ENCODE measurements at places on chromosomes 7 and 10.
A peak's percentile ranks its signal among the peaks of the same experiment; 100 is the strongest.

DNA sequence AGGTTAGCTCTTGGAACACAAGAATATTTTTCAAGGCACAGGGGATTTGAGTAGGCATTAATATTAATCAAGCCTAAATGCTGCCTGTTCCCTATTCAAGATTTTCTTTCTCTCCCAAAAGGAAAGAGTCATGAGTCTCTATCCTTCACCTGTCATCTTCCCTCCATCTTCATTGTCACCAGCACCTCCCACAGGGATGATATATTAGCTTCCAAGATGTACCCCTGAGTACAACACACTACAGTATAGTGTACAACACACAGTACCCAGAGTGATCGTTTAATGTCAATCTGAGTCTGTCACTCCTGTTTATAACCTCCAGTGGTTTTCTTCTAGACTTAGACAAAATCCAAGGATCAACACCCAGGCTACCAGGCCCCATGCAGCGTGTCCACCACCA lies 50.1 kb downstream of the FAM13C start:
- no peak for DNase-seq

GRCh38 chr7:96667026-96667425 lies 42.6 kb downstream of the SEM1 start:
- DNase-seq: no peak

GRCh38 chr10:97791824-97792721 lies 20.3 kb upstream of the SFRP5 start:
- DNase-seq: peak; percentile 57

DNA sequence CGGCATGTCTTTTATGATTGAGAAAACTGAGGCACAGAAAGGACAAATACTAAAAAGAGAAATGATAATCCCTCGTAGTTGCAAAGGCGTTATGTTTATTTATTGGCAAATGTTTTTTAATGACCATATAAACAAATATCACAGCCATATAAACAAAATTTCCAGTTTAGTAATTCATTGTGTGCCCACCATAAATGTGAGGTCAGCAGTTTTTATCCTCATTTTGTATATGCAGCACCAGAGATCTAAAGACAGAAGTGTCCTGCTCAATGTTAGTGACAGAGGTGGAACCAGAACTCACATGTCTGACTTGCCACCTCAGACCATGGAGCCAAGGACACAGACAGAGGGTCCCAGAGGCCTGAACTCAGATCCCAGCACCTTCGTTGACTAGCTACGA lies 14.1 kb downstream of the CNNM1 start:
- no peak for DNase-seq

DNA sequence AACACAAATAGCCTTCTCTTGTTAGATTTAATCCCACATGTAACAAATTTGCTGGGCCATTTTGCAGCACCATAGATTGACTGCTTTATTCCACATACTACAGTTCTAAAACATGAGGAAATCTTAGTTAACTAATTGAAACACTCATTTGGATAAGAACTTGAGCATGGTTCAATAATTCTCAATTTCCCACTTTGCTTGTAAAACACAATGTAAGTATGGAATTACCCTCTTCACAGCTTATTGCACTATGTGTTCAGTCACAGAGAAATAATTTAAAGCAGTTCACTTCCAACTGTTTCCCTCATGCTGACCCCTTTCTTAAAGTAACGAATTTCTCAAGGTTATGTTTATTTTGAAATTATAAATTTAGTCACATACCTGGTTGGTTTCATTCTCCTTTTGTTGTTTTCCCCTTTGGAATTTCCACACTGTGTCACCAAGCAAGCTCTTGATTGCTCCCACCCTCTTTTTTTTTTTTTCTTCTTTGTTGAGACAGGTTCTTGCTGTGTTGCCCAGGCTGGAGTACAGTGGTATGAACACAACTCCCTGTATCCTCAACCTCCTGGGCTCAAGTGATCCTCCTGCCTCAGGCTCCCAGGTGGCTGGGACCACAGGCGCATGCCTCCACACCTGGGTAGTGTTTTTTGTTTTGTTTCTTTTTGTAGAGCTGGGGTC lies 425.4 kb downstream of the EXOC4 start:
- no peak for DNase-seq

DNA sequence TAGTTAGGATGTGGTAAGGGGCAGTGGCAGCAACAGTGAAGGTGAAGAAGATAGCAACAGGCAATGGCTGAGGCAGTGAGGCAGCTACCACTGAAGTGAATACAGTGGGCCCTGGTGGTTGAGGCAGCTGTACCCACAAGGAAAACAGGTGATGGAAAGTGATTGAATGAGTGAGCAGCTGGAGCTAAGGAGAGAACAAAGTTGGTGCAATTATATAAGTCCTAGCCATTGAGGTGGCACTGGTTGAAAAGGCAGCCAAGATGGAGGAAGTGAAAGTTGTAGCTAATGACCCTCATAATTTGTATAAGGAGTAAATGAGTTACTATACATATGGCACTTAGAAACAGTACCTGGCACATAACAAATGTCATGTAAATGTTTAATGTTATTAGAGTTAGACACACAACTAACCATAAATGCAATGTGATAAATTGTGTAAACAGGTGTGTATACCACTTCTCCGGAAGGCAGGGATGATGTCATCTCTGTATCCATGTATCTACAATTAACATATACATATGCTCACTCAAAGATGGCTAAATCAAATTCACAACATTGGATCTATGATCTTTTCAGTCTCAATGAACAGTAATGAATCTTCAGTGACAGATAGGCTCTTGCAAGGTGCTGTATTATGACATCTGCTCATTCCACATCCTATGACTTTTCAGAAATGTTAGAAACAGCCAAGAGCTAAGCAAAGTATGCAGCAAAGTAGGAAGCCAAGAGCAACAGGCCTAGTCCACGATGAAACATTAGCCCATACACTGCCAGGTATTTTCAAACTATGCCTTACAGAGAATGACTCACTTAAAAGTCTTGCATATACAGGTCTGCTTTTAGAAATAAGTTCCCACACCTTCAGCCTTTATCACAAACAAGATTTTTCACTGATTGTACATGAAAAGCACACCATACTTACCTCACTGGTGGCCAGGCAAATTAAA lies 10.7 kb downstream of the XPNPEP1 start:
- DNase-seq: no peak

GRCh38 chr10:75696536-75696935 lies 265.1 kb downstream of the LRMDA start:
- DNase-seq: no peak

- DNase-seq: no peak
Observed at GRCh38 chr7:32037650-32038198, 32.5 kb downstream of the PDE1C start.

- DNase-seq: no peak
Observed at GRCh38 chr7:128103498-128104107, 72.4 kb upstream of the LRRC4 start.

Measured in stimulated activated CD8-positive, alpha-beta memory T cell treated with anti-CD3 and anti-CD28 coated beads, Interleukin-4, amount 100 ng/mL, for 1 hour (primary cell).